ENCODE measurements at places on chromosomes 6 and 20.

- DNase-seq, result no peak
Observed at GRCh38 chr6:142735204-142735603, 209.8 kb downstream of the HIVEP2 start.

DNA sequence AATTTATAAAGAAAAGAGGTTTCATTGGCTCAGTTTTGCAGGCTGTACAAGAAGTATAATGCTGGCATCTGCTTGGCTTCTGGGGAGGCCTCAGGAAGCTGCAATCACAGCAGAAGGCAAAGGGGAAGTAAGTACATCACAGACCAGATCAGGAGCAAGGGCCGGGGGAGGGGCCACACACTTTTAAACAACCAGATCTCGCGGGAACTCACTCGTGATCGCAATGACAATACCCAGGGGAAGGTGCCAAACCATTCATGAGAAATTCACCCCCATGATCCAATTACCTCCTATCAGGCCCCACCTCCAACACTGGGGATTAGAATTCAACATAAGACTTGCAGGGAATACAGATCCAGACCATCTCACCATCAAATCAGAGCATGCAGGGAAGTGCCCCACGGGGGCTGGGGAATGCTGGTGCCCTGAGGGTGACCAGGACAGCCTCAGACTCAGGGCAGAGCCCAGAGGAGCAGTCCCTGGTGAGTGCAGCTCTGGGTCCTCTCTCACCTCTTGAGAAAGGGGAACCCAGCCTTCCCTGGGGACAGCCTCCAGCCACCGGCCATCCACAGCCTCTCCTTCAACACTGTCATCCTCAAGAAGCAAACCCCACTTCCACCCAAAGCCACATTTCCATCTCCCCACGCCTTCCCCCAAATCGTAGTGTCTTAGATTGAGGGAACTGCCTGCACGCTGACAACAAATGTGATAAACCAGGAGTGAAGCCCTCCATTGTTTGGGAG is 80.7 kb downstream of the ANKRD60 start:
- DNase-seq, result no peak

DNA sequence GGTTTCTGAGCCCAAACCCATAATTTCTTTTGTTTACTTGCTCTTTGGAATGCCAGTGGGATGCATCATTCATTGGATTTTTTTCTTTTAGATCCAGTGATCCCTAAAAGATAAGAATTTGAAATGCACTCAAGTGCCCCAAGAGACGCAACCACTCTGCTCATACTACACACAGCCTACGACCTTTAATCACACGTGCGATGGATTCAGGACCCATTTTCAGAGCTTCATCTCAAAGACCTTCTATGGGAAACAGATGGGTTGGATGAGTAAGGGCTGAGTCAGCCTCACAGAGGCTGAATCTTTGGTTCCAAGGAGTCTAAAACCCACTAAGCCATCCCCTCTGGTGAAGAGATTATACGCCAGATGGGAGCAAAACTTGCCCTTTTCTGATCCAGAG is 265.5 kb upstream of the EXOC2 start:
- DNase-seq, result no peak

- no peak for DNase-seq
Observed at GRCh38 chr6:137816133-137816579, 50.9 kb upstream of the TNFAIP3 start.

DNA sequence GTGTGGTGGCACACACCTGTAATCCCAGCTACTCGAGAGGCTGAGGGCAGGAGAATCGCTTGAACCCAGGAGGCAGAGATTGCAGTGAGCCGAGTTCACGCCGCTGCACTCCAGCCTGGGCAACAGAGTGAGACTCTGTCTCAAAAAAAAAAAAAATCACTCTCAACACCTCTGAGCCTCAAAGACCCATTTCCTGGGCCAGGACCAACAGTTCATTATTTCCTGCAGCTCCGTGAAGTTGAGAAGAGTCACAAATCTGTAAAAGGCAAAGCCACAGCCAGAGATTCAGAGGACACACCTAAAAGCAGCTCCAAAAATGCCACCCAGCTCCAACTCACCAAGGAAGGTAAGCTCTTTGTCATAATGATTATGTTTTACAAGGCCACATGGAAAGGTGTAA is 15.2 kb upstream of the NOP56 start:
- DNase-seq, result no peak

- DNase-seq, result no peak
Observed at GRCh38 chr6:24780206-24780605, 5.5 kb downstream of the GMNN start.

GRCh38 chr20:59247731-59248684 is 52.4 kb upstream of the EDN3 start:
- no peak for DNase-seq

DNA sequence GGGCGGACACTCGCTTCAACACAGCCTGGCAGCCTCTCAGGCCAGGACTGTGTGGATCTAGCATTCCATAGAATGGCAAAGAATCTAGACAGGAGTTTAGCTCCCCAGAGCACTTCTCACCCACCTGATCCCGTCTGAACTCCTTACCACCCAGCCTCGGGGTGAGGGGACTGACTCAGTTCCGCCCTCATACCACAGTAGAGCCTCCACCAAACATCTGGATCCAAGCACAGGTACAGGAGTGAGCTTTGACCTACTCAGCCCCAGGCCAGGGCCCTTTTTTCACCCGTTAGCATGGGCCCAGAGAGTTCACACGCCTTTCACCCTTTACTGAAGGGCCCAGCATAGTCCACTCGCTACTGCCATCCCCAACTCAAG is 715 bp downstream of the PSMF1 start:
- DNase-seq, result no peak

DNA sequence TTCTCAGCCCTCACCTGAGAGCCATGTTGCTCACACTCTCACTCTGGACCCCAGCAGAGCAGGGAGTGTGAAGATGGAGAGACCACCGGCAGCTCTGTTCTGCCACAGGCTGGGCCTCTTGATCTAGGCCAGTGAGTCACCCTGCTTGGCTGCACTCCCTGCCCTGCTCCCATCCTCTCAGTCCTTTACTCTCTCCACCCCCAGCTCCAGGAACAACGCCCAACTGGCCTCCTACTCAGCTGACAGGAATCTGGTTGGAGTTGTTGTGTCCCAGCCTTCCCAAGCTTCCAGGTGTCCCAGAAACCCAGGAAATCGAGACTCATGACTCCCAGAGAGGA is at the start of gene PSORS1C1:
TSS of gene PSORS1C1 (plus strand) at position 260 of the 338 bp plus-strand sequence. CDS start 14,833 bp downstream, outside the sequence.
- DNase-seq, result no peak

- DNase-seq, result no peak
Observed at GRCh38 chr20:49853640-49854039, 41.0 kb downstream of the SLC9A8 start.

- DNase-seq, result no peak
Observed at GRCh38 chr6:105301072-105301503, 101.8 kb downstream of the PREP start.

- DNase-seq, result no peak
Observed at GRCh38 chr6:108114841-108115597, 40.5 kb upstream of the OSTM1 start.

DNA sequence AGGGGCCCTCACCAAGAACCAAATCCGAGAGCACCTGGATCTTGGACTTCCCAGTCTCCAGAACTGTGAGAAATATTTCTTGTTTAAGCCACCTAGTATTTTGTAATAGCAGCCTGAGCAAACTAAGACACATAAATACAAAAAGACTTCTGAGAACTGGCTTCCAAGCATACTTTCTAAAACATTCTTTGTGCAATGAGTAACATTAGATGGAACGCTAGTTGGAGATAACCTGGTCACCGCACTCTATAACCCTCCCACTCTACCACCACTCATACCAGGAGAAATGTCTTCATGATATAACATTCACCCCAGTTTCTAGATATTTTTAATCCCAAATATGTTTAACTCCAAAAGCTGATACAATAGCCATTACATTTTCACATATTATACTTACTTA is 169.5 kb upstream of the THEMIS start:
- DNase-seq, result no peak

GRCh38 chr6:21051777-21052176 is 517.5 kb downstream of the CDKAL1 start:
- no peak for DNase-seq

DNA sequence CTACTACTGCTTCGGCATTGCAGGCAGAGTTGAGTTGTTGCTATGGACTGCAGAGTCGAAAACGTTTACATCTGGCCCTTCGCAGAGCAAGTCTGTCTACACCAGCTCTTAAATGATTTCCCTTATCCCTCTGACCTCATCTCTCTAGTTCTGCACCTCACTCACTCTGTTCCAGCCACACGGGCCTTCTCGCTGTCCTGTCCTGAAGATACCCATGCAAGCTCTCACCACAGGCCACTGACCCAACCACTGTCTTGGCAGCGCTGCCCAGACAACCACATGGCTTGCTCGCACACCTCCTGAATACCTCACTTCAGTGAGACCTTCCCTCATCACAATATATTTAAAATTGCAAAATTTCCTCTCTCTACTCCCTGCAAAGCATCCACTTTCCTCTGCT is 31.4 kb downstream of the B4GALT5 start:
- no peak for DNase-seq

Measured in CD4-positive, CD25-positive, alpha-beta regulatory T cell (primary cell).